ENCODE measurements at places on chromosomes 3 and 15.

DNA sequence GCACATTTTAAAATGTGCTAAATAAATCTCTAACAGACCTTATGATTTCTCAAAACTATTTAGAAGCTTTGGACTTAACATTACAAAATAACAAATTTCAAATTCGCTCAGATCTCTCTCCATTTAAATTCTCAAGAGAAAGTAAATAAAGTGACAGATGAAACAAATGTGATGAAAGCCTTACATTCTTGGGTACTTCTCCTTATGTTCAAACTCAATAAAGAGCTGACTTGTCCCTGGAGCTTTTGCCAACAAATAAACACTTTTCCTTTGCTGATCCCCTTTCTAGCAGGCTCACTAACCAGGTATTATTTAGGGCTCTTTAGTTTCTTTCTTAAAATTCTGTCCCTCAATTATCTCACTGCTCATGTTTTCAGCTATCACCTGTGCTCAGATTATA, 259.1 kb upstream of the ARPP21 start:
- DNase-seq, result no peak

DNA sequence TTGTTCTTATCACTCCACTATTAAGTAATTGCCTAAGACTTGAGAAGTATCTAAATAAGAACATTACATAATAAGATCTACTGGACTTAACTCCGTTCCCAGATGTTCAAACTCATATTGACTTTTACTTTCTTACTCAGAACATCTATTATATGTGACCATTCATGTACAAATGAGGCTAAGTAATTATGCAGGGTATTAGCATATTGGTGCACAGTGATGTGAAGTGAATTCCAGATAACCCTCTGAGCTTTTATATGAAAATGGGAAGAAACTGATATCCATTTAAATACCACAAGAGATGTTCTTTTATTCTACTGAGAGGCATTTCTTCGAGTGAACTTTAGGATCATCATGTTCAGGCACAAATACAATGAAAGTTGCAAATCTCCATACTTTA, 135.7 kb downstream of the ZPLD1 start:
- no peak for DNase-seq

DNA sequence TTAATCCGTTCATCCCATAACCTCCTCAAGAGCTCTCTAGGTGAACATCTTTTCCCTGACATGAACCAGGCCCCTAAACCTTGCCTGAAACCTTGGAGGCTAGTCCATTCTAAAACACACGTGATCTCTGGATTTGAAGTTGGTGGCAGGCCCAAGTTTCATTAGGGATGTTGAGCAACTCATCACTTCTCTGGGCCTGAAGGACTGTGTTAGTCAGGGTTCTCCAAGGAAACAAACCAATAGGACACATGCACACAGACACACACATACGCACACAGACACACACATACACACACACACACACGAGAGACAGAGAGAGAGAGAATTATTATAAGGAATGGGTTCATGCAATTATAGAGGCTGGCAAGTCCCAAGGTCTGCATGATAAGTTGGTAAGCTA, 31.9 kb downstream of the ACAN start:
- DNase-seq, result no peak

- no peak for DNase-seq
These were observed 2.2 kb downstream of the CHRNB4 start for GRCh38 chr15:78638658-78639314.

DNA sequence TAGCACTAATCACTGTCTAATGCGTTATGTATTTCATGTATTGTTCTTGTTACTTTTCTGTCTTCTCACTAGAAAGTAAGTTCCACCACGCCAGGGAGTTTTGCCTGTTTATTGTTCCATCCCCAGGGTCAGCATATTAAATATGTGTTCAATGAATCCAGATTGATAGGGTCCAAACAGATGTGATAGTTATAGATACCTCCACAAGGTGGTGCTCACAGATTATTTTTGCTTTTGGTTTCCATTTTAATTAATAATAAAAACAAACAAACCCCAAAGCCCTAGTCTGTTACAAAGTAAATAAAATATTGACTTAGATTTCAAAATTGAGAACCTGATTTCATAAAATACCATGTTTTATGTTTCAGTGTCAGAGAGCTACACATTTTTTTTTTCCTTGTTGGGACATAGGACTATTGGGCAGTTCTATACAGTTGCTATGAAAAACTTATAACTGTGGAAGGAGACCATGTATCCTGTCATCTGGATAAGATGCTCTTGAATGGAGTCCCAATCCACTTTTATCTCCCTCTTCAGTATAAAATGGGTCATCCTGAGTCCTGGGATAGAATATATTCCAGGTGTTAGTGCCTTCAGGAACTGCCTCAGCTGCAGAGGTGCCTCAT, 12.4 kb downstream of the OTOL1 start:
- no peak for DNase-seq

DNA sequence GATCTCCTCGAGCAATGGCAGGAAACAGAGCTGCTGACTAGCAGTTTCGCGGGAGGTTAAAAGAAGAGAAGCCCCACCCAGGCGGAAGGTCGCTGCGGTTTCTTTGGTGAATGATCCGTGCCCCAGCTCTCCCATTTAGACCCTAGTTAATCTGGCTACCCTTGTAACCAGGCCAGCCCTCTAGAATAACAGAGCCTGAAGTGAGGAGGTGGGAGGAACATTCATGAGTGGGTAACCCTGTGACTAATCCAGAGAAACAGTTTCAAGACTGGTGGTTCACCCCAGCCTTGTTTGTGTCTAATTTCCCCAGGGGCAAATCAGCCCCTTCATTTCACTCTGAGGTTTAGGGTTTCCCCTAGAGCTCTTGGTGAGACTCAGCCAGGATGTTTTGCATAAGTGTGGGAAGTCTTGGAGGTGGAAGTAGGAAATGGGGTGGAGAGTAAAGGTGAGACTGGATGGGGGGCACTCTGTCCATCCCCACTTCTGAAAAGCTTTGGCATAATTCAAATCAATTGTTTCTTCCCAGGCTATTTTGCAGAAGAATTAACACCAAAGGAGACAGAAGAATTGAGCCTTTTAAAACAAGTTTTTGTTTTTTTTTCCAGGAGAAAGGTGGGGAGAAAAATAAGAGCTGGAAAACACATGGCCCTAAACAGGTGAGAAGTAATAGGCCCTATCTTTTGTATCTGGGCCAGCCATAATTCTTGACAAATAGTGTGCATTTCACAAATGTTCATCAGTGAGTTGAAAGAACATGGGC, 303.1 kb downstream of the RPLP1 start:
- DNase-seq, result peak; percentile 40

- no peak for DNase-seq
These were observed 385.4 kb downstream of the MFSD1 start for GRCh38 chr3:159187232-159187631.

DNA sequence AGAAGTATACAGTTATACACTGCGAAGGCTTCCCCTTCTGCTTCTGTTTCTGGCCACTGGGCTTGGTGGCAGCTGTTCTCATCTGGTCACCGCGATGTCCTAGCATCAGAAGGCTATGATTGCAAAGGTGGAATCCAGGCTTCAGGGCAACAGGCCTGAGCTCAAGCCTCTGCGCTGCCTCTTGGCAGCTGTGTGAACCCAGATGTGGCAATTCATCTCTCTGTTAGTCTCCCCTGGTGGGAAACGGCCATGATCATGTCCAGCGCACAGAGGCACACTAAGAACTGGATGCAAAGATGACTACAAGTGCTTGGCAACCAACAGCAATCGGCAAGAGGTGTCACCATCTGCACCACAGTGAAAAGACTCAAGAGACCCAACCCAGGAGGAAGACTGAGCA, 78.9 kb downstream of the PCSK6 start:
- no peak for DNase-seq

DNA sequence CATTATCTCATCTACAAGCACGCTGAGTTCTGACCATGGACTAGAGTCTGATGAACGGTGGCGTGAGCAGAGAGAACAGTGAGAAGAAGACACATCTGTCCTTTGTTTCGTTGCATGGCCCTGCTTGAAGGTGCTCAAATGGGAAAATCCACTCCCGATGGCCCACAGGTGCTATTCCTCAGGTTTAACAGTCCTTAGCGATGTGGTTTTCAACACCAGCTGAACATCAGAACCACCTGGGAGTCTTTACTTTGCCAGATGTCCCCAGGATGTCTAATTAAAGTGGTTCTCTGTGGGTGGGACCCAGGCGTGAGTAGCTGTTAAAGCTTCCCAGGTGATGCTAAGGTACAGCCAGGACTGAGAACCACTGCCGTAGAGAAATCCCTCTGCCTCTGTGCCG, 13.0 kb downstream of the ADAMTS17 start:
- DNase-seq, result no peak

DNA sequence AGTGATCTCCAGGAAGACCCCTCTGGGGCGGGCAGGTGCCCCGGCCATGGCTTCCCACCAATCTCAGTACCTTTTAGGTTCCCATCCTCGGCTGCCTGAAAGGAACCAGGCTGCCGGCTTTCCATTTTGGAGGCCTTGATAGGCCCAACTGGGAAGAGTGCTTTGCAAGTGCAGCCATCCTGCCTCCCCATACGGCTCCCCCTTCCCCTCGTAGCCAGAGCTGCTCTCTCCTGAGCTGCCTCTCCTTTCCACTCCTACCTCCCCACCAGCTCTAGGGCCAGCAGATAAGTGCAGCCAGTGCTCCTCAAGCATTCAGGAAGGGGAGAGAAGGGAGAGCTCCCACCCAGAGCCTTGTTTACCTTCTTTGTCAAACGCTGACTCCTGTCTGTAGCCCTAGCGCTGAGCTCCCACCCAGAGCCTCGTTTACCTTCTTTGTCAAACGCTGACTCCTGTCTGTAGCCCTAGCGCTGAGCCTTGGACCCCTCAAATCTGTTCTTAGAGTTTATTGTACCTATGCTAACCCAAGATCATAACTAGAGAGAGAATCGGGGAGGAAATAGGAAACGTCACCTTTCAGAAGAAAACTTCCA, 133.0 kb downstream of the LRRK1 start:
- no peak for DNase-seq

- no peak for DNase-seq
These were observed 568 bp upstream of the NEK4 start for GRCh38 chr3:52771334-52771681.

GRCh38 chr15:95840004-95840403, 490.5 kb upstream of the NR2F2 start:
- DNase-seq, result no peak

DNA sequence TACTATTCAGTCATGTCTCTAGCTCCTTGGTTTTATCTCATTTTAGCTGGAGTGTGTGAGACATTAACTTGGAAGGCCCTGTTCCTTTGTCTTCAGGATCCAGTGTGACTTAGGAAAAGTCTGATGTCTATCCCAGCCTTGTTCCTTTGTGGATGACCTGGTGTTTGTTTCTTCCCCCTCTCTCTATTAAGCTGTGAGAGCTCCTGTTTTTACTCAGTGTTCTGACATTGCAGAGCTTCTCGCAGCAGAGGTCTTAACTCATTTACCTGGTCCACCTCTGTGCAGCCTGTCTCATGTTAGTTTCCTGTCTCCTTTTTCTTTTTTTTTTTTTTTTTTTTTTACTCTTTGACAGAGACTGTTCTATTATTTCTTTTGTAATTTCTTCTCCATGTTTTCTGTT, 43.1 kb downstream of the KLF13 start:
- DNase-seq, result no peak

DNA sequence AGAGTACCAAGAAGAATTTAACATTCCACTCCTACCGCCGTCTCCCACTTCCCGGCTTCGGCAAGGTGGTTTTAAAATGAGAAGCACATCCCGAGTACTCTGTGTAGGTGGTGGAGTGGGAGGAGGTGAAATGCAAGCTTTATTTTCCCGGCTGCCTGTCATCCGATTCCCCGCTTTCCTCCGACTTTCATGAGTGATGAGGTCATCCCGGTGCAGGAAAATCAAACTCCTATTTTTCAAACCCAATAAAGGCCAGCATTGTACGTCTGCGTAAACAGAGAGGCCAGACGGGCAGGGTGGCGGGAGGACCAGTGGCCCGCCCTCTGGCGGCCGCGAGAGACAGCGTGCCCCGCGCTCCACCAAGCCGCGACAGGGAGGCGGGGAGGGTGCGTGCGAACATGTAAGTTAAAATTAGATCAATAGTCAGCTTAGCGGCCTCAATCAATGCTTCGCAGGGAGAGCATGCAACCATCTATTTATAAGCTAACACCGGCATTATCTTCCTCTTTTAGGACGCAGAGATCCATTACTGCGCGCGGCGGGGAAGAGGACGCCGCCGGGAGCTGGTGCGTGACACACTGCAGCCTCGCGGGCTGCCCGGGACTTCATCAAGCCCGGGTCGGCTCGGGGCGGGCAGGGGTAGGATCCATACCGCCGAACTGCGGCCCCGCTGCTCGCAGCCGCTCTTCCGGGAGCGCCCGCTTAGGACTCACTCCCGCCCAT, 163.3 kb downstream of the CD47 start:
- peak; percentile 29 for DNase-seq

GRCh38 chr3:83434880-83435587, 1523.8 kb upstream of the CADM2 start:
- no peak for DNase-seq

GRCh38 chr15:63481105-63481810, 23.1 kb upstream of the USP3 start:
- DNase-seq, result no peak

- DNase-seq, result no peak
These were observed 274.7 kb upstream of the CTNNB1 start for GRCh38 chr3:40924559-40925141.

GRCh38 chr15:70362350-70362749, 264.6 kb upstream of the TLE3 start:
- DNase-seq, result no peak

GRCh38 chr15:100901296-100901695, 17.9 kb upstream of the LRRK1 start:
- DNase-seq, result no peak

- no peak for DNase-seq
These were observed 13.4 kb downstream of the PML start for GRCh38 chr15:74007820-74008371.

DNA sequence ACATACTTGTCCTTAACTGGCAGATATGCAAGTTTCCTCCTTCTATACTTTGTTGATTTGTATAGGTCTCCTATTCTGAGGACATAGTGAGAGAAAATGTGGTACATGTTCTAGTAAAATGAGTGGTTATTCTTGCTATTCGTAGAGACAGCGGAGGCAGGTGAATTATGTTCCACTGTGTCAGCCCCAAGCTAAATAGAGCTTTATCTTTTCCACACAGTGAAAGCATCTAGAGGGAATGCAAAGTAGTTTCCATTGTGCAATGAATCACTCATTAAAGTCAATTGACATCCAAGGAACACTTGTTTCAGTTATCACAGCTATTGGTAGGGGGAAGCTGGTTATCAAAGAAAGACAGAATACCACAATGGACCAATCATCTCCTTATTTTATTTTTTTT, 262.4 kb downstream of the NLGN1 start:
- no peak for DNase-seq

GRCh38 chr3:27610800-27611525, 111.2 kb downstream of the EOMES start:
- DNase-seq, result no peak

DNA sequence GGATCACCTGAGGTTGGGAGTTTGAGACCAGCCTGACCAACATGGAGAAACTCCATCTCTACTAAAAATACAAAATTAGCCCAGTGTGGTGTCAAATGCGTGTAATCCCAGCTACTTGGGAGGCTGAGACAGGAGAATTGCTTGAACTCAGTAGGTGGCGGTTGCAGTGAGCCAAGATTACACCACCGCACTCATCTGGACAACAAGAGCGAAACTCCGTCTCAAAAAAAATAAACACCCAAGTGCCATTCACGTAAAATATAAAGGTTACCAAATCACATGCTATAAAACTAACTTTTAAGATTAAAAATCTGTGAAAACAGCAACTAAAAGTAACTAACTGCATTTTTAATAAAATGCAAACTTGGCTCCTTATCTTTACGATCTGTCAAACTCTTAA, 8.9 kb downstream of the TRIM59 start:
- DNase-seq, result no peak

- no peak for DNase-seq
These were observed 172.7 kb downstream of the WDR72 start for GRCh38 chr15:53586799-53587198.

Data from CD4-positive, CD25-positive, alpha-beta regulatory T cell (primary cell).